ENCODE measurements at places on chromosomes 11 and 22. TPM values are rescaled to one million over a fixed set of nuclear protein-coding genes. Genes with fewer than 3 reads are reported as not detected.

The MUC5AC gene
- not detected for total RNA-seq

The C22orf42 gene
- not detected for total RNA-seq

The DBX1 gene
- not detected for total RNA-seq

The PHF21A gene
- 14.5 TPM for total RNA-seq

The TTLL12 gene
- total RNA-seq: 60.3 TPM

The SLC1A2 gene
- total RNA-seq: 11.0 TPM

The KIRREL3 gene
- under 0.01 TPM for total RNA-seq

The KCTD14 gene
- 1.5 TPM for total RNA-seq

The FGF3 gene
- not detected for total RNA-seq

The MIAT gene
- 0.37 TPM for total RNA-seq

The OR51B2 gene
- total RNA-seq: not detected

The TPCN2 gene
- total RNA-seq: 13.9 TPM

The MFRP gene
- not detected for total RNA-seq

The TUB gene
- total RNA-seq: 7.7 TPM

The CBX7 gene
- total RNA-seq: 2.6 TPM

The OR51I1 gene
- not detected for total RNA-seq

The OLFML1 gene
- total RNA-seq: 10.7 TPM

The OR56A4 gene
- total RNA-seq: not detected

The TRIM29 gene
- total RNA-seq: 1.1 TPM

The MRGPRF gene
- 40.1 TPM for total RNA-seq

The MMP8 gene
- not detected for total RNA-seq

The VPS11 gene
- total RNA-seq: 28.0 TPM

The CXCR5 gene
- total RNA-seq: not detected

The TBX10 gene
- not detected for total RNA-seq

The SMTNL1 gene
- not detected for total RNA-seq

The GLYATL1B gene
- total RNA-seq: not detected

The OR2D2 gene
- total RNA-seq: 0.78 TPM

The QSER1 gene
- 33.0 TPM for total RNA-seq

The RAB39A gene
- not detected for total RNA-seq

The RAPSN gene
- total RNA-seq: not detected

The MIOX gene
- total RNA-seq: not detected

The RFPL3 gene
- not detected for total RNA-seq

The OR6A2 gene
- total RNA-seq: 0.59 TPM

The DEFB131B gene
- not detected for total RNA-seq

The CASP5 gene
- not detected for total RNA-seq

The KRTAP5-2 gene
- total RNA-seq: not detected

The OR4D6 gene
- not detected for total RNA-seq

The SMCO4 gene
- 6.6 TPM for total RNA-seq

The ZP1 gene
- total RNA-seq: 0.98 TPM

The OSBP2 gene
- total RNA-seq: 20.1 TPM

The OR8B8 gene
- total RNA-seq: not detected

The SCGB2A2 gene
- total RNA-seq: not detected

The C1QTNF4 gene
- total RNA-seq: under 0.01 TPM

The INS gene
- not detected for total RNA-seq

The LIF gene
- total RNA-seq: 1.5 TPM

The OR2AT4 gene
- not detected for total RNA-seq

The MLC1 gene
- not detected for total RNA-seq

The MAPK8IP2 gene
- total RNA-seq: 0.39 TPM
